ENCODE measurements at places on chromosomes 6 and 20.

- no peak for DNase-seq
Observed at GRCh38 chr20:47354714-47355488, 1.6 kb downstream of the ZMYND8 start.

GRCh38 chr6:27605401-27606342, 132.8 kb upstream of the ZNF184 start:
- DNase-seq, result no peak

- DNase-seq, result no peak
Observed at GRCh38 chr6:49326347-49326746, 136.7 kb downstream of the MMUT start.

- DNase-seq, result no peak
Observed at GRCh38 chr20:23666189-23666588, 22.6 kb downstream of the CST4 start.

GRCh38 chr6:71292001-71292400, 3.4 kb downstream of the OGFRL1 start:
- DNase-seq, result no peak

DNA sequence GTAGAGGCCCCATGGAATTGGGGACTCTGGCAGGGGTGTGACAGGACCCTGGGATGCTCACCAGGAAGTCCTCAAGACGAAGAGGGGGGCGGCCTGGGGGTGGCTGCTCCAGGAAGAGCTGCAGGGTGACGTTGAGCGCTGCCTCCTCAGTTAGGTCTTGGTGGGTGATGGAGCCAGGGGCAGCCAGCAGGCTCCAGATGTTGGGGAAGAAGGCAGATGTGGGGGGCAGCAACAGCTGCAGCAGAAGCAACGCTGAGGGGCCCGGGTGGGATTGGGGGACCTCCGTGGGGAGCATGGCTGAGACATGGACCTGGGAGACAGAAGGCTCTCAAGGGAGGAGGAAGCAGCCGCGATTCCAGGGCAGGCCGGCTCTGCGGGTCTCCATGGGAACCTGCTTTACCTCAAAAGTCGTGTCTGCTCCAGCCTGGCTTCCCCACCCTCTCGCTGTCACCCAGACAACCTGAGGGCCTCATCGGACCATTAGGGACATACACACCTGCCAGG, 591 bp downstream of the VWA7 start:
- DNase-seq, result peak; percentile 25

GRCh38 chr6:156554160-156554559, 223.0 kb upstream of the ARID1B start:
- no peak for DNase-seq

- no peak for DNase-seq
Observed at GRCh38 chr20:9523636-9524035, 9.2 kb downstream of the LAMP5 start.

Measured in cerebellum (tissue), 4 donors.